ENCODE measurements at places on chromosomes 3 and 15.

DNA sequence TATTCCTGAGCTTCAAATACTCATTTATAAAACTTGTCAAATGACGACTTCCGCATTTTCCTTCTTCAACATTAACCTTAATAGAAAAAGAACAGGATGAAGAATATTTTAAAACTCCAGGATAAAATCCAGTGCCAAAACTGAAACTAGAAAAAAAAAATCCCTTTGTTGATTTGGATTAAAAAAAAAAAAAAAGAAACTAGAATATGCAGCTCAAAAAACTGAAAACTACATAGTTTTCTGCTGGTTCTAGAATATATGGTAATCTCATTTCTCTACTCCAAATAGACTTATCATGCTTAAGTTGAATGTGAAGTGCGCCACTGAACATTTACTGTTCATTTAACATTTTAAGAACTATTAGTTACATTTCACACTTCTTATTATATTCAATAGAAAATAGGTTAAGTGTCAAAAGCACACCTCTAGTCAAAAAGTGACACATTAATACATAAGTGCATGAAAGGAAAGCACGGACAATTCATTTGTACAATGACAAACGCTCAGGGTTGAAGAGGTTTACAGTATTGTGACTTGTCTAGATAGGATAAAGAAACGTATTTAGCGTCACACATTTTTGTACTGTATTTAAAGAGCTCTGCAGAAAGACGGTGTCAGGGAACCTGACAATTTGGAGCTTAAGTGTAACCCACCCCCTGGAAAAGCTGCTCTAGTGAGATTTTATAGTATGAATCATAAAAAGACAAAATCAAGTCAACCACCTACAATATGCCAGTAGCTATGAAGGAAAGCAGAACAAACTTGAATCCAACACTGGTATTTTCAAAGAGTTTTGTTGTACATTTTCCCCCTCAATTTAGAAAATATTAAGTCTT, 5.8 kb downstream of the TRA2B start:
- no peak for DNase-seq

DNA sequence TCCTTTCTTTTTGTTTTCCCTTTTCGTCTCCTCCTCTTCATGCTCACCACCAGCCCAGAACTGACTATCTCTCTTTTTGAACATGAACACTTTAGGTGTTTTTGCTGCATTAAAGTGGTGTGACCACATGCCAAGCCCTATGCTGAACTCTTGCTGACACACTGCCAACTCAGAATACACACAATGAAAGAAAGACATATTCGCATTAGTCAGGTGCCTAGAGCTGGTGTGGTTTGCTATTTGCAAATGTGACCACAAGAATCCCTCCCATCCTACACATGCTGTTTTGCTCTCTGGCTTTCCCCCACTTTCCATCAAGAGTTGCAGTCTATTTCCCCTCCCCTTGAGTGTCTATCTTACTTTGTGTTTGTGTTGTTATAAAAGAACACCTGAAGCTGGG, 967.8 kb upstream of the CFAP20DC start:
- peak; percentile 77 for DNase-seq

GRCh38 chr3:9879830-9880549, at the start of gene CIDEC:
CIDEC (minus strand) TSS chr3:9880253; CDS start chr3:9878486, 1,767 bp downstream.
- no peak for DNase-seq

GRCh38 chr3:171850320-171850959, 7.3 kb downstream of the TMEM212 start:
- DNase-seq: no peak

DNA sequence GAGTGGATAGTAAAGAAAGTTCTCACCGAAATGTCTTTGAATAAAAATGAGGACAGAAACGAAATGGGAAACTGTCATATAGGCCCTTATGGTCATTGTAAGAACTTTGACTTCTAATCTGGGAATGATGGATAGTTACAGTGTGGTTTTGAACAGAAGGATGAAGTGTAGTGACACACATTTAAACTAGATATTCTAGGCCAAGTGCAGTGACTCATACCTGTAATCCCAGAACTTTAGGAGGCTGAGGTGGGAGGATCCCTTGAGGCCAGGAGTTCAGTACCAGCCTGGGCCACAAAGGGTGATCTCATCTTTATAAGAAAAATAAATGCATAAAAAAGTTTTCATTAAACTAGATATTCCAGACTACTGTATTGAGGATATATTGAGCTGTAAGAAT, 452.8 kb downstream of the ROBO1 start:
- DNase-seq: no peak

DNA sequence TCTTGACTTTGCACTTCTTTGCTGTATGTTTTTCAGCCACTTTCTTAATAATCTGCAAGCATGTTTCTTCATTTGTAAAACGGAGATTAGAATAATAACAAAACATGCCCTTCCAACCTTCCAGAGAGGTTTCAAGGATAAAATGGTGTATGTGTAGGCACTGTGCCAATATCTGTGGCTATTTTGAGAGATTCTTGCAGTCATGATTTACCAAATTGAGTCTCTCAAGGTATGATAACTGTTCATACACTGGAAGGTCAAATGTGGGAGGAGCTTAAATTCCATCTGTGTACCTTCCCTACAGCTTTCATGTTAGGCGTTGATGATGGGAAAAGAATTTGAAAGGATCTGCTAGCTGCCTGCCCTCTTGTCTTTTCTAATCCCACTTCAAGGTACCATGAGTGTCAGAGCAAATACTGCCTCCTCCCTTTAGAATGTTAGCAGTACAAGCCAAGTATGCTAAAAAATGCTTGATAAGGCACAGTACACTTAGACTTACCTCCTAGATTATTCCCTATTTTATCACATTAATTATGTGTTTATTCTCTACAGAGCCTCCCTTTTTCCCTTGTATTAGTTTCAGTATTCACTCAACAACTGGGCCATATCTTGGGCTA, 78.0 kb upstream of the ST8SIA2 start:
- DNase-seq: no peak

DNA sequence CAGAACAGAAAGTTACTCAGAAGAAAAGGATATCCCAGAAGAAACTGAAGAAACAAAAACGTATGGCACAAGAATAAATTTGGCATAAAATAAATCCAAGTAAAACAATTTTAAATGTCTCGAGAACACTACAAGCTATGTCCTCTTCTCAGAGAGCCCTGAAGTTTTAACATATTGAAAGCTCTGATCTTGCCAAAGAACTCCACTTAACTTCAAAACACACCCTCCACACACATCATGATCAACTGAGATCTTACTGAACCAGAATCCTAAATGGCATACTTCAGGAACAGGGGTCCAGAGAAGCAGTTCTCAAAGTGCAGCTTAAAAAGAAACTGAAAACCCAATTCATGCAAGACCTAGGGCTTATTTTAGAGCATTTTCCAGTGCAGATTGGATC, 194.3 kb downstream of the MAGI1 start:
- DNase-seq: no peak

GRCh38 chr3:59731943-59732342, 682.1 kb upstream of the CFAP20DC start:
- DNase-seq: no peak

- DNase-seq: no peak
These were observed 118.9 kb downstream of the FOXP1 start for GRCh38 chr3:71464613-71465012.

DNA sequence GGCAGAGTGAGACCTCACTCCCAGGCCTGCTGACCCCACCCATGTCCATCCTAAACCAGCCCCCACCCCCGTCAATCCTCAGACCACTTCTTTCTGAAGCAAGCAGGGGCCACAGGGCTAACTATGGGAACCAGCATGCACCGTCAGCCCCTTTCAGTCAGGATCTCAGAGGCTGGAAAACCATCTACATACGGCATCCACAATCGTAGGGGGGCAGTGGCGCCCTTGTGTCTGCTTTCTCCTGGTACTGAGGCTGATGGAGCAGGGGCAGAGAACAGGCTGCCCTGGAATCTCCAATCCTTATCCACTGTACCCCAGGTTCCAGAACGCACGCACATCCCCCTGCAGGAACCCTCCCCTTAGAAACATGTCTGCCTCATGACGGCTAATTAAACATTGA, 56.6 kb downstream of the XXYLT1 start:
- no peak for DNase-seq

GRCh38 chr15:31811641-31812040, 218.7 kb upstream of the CHRNA7 start:
- DNase-seq: no peak

DNA sequence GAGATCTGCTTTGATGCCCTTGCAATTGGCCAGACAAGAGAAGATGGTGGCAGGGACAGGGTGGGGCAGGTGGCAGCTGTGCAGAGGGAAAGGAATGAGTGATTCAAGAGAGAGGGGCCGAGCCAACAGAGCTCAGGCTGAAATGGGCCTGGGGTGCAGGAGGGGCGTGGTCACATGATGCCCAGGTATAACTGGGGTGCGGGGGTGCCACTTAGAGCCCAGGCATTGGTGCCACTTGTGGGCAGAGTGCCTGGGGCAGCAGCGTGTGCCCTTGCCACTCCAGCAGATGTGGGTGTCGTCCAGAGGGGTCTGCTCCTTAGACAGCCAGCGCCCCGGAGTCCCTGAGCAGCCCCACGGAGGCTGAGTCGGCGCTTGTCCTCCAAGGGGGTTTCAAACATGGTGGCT, 88.7 kb downstream of the PLXNA1 start:
- DNase-seq: no peak

All from activated CD4-positive, alpha-beta T cell treated with anti-CD3 and anti-CD28 coated beads, Interleukin-10, Interleukin-2, amounts not matched to agents 100 ng/mL and 50 ng/mL, durations not matched to agents 16 hours and 8 hours (primary cell).